ENCODE measurements at places on chromosomes 1 and 21.

- DNase-seq, result no peak
Observed at GRCh38 chr1:11738783-11739182, 2.8 kb downstream of the AGTRAP start.

GRCh38 chr1:238961790-238962189 lies 424.6 kb upstream of the CHRM3 start:
- DNase-seq, result no peak

DNA sequence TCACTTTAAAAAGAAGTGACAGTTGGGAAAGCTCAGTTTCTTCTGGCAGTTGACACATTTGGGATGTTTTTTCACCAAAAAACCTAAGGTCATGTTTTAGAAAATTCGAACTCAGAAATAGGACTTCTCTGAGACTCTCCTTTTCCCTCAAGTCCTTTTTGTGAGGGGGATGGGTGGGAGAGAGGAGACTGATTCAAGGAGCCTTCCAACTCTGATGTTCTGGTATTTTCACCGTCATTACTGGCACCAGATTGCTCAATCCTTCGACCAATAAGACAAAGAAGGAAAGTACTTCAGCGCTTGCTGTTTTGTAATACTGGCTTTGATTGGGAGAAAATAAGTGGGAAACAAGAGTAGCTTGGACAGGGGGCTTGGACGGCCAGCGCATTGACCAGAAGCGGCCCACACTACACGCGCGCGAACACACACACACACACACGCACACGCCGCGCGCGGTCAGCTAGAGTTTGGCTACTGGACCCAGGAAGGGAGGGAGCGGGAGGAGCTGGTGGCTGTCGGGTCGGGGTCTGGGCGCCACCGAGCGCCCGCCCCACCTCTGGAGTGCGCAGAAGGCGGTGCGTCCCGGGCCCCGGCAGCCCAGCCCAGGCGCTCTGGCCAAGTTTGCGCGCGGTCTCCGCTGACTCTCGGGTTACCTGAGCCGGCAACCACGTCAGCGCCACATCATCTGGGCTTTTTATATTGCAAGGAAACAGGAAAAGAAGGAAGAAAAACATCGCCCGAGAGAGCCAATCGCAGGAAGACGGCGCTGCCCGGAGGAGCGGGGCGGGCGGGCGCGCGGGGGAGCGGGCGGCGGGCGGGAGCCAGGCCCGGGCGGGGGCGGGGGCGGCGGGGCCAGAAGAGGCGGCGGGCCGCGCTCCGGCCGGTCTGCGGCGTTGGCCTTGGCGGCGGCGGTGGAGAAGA lies at the start of gene KCNK1:
Gene KCNK1 (plus strand): TSS at position 855 of the 921 bp plus-strand sequence. CDS start 66 bp downstream, at position 921.
- no peak for DNase-seq

DNA sequence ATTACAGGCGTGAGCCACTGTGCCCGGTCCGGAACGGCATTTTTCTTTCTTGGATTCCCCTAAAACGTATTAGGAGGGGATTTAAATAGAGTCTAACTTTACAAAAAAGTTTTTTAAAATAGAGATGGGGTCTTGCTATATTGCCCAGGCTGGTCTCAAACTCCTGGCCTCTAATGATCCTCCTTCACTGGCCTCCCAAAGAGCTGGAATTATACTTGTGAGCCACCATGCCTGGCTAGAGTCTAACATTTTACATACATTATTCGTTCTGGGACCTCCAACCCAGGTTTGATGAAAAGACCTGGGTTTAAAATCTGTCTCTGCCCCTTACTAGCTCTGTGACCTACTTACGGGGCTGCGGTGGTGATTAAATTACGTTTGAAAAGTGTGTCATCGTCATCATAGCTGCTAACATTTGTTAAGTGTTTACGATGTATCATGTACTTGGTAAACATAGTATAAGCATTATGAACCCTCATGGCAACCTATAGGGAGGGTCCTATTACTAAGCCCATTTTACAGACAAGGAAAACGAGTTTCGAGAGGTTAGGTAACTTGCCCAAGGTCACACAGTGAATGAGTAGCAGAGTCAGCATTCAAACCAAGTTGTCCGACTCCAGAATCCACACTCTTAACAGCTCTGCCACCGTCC lies 24.5 kb downstream of the PLEKHM2 start:
- no peak for DNase-seq

DNA sequence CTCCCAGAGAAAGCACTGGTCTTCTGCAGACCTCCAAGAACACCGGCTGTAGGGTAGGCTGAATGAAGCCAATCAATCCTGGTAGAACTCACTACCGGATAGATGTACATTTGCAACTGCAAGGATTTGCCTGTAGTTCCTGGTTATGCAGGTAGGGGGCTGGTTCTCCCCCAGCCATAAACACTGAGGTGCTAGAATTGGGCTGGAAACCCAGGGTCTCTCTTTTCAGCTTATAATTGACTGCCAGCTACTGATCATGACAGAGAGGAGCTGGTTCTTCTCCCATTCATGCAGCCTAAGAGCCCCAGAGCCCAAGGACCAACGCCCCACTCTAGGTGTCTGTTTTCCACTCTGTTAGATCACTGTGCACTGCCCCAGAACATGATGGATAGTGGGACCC lies 21.5 kb upstream of the MTARC2 start:
- DNase-seq, result no peak

GRCh38 chr1:157403608-157404007 lies 148.7 kb downstream of the FCRL5 start:
- no peak for DNase-seq

DNA sequence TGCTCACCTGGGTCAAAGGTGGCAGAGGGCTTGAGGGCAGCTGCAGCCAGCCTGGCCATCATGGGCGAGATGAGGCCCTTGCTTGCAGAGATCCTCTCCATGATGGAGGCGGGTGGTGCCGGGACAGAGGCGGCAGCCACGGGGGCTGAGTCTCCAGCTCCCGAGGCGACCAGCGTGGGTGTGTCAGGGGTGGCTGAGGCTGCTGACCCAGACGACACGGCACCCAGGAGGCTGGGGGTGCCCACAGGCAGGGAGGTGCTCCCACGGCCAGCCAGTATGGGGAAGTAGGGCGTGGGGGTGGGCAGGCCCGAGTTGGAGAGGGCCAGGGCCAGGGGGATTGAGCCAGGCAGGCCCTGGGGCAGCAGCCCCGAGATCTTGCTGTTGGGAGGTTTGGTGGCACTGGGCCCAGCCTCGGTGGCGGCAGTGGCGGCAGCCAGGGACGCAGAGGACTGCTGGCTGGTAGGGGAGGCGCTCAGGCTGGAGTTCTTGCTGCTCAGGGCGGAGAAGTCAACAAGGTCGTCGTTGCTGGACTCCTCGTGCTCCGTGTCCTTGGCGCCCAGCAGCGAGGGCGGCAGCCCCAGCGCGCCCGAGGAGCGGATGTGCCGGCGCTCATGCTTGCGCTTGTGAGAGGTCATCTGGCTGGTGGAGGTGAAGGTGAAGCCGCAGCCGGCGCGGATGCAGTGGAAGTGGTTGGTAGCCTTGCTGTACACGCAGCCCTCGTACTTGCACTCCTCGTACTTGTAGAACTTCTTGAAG lies 142.9 kb downstream of the CASZ1 start:
- no peak for DNase-seq

GRCh38 chr1:164671323-164671965 lies 112.5 kb downstream of the PBX1 start:
- DNase-seq, result no peak

DNA sequence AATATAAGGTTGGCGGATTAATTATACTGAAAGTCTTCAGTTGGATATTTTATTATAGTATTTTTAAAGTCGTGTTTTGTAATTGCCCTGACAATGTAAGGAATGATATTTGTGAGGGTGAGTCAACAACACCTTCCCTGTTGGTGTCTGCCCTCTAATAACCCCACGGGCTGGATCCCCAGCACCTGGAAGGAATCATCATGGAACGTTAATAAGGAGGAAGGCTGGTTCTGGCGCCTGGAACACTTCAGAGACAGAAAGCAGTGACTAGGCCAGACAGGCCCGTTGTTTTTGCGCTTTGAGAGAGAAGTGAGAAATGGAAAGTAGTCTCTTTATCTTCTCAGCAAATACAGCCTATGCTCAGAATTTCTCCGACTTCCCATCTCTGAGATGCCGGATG lies 31.6 kb downstream of the TEX35 start:
- DNase-seq, result no peak

GRCh38 chr1:213571419-213571818 lies 416.4 kb upstream of the PROX1 start:
- no peak for DNase-seq

GRCh38 chr1:228664399-228664914 lies 70.8 kb upstream of the RHOU start:
- peak; percentile 73 for DNase-seq

GRCh38 chr1:173867753-173868265 lies at the start of gene GAS5:
GAS5 (minus strand) TSS chr1:173867989.
- DNase-seq, result peak; percentile 99

- no peak for DNase-seq
Observed at GRCh38 chr1:180816132-180816531, 96.6 kb upstream of the KIAA1614 start.

GRCh38 chr1:5906966-5907365 lies 85.3 kb downstream of the NPHP4 start:
- DNase-seq, result no peak

- DNase-seq, result no peak
Observed at GRCh38 chr1:20742671-20743070, 10.2 kb upstream of the SH2D5 start.

DNA sequence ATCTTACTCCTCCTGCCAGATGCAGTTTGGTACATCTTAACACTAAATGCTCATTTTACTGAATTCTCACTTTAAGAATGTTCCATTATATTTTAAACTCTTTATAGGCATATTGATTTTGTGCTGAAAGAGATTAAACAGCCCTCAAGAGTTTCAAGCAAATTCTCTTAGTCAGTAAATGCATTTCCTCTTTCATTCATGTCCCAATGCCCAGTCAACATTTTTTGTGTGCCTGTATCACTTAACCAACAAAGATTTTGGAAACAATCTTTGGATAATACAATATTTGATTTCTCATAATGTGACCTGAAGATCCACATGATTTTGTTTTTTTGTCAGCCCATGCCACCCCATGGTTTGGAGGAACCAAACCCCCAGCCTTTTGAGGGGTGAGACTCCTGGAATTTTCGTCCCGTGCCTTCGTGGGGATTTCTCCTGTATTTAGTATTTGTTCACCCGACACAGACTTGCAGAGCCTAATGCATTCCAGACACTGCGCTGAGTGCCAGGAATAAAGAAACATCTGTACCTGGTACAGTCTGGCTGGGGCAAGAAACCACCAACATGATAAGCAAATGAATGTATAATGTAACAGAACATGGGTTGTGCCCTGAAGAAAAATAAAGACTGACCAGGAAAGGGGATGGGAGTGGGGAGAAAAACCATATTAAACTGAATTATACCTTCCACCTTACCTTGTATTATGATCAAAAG lies 47.1 kb upstream of the ETS2 start:
- DNase-seq, result no peak

DNA sequence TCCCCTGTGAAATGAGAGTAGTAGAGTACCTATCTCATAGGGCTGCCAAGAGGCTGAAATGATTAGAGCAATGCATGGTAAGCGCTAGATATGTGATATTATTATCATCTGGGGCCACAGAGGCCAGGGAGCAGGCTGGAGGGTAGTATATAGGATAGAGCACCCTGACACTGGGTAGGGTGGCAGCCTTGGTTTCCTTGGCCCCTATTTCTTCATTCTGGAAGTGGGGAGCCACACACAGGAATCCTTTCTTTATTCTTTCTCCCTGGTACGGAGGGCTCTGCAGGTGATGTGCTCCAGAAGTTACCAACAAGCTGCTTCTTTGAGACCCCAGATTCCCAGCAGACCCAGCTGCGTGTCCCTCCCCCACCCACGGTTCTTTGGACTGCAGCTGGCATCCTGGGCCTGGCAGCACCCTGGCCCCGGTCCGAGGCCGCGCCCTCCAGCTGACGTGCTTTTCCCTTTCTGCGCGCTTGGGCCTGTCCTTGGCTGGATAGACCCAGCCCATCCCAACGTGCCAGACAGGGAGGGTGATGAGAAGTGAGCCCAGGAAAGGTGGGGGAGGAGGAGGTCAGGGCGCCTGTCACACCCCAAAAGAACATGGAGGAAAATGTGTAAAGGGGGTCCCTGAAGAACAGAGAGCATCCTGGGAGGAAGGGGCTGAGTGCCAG lies 18.2 kb downstream of the INAVA start:
- no peak for DNase-seq

DNA sequence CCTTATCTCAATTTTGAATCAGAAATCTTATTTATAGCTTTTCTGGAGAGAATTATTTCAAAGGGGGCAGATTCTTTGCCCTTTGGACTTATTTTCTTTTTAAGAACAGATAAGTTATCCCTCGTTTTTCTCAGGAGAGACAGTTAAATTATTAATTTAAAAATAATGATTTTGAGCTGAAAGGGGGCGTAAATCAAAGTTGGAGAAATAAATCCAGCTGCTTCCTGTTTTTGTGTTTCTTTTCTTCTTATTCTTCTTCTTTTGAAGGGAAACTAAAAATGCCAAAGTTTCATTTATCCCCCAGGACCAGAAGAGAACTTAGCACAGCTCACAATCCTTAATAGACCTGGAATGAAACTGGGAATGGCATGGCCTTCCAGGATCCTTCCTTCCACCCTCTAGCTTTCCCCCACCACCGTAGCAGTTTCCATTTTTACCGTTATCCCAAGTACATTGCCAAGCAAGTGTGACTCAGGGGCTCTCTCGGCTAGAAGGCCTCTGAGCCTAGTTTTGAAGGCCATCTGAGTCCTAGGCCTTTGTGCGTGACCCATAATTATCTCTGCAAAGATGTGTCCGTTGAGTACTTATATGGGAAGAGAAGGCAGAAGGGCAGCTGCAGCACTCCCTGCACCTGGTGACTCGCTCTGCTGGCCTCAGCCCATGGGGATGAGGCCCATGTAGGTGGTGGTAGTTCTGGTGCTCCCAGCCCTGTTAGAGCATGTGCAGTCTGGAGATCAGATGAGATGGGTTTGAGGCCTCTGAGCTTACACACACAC lies 181.7 kb downstream of the ROR1 start:
- no peak for DNase-seq

GRCh38 chr1:65958561-65959350 lies 166.1 kb downstream of the PDE4B start:
- DNase-seq, result peak; percentile 55

GRCh38 chr1:51421964-51422363 lies 91.6 kb upstream of the TTC39A start:
- peak; percentile 16 for DNase-seq

- no peak for DNase-seq
Observed at GRCh38 chr1:44310006-44310405, 45.1 kb downstream of the ERI3 start.

DNA sequence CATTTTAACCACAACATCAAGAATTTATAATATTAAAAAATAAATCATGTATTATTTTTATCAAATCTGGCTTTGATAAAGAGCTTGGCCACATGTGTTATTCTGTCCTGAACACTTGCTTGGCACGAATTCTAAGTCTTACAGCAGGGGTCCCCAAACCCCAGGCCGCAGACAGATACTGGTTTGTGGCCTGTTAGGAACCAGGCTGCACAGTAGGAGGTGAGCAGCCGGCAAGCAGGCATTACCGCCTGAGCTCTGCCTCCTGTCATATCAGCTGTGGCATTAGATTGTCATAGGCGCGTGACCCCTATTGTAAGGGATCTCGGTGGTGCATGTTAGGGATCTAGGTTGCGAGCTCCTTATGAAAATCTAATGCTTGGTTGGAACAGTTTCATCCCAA lies 127.6 kb upstream of the IVNS1ABP start:
- no peak for DNase-seq

DNA sequence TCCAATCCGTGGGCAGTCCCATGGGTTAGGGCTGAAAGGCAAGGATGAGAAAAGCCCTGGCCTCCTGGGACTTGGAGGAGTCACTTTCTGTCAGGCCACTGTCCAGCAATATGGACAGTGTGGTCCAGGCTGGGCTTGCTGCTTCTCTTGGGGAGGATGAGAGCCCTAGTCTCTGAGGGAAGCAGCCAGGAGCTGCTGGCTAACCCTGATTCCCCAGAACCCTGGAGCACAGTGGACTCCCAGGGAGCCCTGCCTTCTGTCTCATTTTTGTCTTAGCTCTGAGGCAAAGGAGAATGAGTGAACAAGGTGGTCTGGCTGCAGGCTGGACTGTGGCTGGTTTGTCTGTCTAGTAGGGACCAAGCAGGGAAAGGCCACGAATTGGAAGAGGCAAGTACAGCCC lies 23.8 kb upstream of the EDN2 start:
- DNase-seq, result no peak
